ENCODE measurements at places on chromosomes 12 and 14. TPM values are rescaled to one million over a fixed set of nuclear protein-coding genes. Genes with fewer than 3 reads are reported as not detected.

DNA sequence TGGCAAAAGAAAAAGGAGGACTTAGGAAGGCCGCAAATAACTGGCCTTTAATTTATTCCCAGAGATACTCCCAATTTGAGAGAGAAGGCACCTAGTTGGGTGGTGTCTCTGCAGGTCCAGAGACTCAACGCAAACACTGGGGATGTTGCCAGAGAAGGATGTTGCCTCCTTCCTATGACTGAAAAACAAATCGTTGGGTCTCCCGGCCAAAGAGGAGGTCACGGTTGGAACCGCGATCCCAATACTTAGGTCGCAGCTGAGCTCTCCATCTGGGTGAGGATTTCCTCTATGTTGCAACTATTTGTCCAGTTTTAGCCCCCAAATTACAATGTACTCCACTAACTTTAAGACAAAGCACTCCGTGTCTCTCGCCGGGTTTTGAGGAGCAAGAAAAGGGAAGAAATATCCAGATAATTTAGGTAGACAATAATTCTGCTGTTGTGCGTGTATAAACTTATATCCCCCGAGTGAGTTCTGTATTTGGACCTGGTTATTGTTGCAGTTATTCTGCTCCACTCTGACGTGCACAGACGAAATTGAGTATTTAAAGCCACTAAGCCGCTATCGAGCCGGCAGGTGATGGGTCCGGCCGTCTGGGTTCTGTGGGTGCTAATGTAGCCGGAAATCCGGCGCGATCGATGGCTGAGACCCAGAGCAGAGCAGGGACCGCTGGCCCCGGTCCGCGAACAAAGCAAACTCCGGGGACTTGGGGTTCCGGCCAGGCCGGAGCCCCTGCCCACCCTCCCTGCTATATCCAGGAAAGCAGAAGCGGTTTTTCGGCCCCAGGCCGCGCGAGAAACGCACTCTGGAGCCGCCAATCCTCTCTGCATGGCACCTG is 5.7 kb downstream of the HOXC12 start:
- DNase-seq: no peak

Gene KCNA5
- 20.2 TPM for total RNA-seq

- no peak for DNase-seq
Observed at GRCh38 chr12:9365296-9365695, 157.1 kb upstream of the PZP start.

Gene TBC1D30
- total RNA-seq: 0.83 TPM

DNA sequence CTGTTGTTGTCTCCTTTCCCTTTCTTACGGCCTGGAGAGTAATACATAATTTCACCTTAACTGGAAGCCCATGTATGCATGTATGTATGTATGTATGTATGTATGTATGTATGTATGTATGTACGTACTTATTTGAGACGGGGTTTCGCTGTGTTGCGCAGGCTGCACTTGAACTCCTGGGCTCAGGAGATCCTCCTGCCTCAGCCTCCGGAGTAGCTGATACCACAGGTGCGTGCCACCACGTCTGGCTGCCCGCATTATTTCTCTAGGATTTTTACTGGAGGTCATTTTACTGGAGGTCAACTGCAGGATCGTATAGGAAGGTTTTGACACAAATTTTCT is 644 bp upstream of the OS9 start:
- DNase-seq: no peak

GRCh38 chr12:12365931-12366431 is 9.1 kb downstream of the BORCS5 start:
- no peak for DNase-seq

All from sigmoid colon (tissue), 7 donors.